Vagina (tissue), 2 donors: ENCODE measurements at places on chromosomes 1 and 21.

- DNase-seq, result no peak
Observed at GRCh38 chr1:53220962-53221286, 490 bp upstream of the CZIB start.

DNA sequence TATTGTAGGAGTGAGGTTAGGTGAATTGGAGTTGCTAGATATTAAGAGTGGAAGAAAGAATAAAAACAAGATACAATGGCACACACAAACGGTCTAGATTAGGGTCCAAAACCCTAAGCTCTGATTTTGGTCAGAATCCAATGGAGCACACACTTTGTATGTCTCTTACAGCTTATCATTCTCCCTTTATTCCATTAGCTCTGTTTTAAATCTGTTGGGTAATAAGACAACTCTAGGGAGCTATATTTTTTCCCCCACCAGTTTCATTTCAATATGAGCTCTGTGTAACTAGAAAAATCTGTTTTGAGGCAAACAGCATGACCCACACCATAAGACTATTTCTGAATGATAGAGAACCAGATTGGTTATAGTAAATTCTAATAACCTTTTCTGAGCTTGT is 465.6 kb downstream of the ADGRL2 start:
- DNase-seq, result no peak

- no peak for DNase-seq
Observed at GRCh38 chr1:44497422-44498170, 92.5 kb downstream of the RNF220 start.

DNA sequence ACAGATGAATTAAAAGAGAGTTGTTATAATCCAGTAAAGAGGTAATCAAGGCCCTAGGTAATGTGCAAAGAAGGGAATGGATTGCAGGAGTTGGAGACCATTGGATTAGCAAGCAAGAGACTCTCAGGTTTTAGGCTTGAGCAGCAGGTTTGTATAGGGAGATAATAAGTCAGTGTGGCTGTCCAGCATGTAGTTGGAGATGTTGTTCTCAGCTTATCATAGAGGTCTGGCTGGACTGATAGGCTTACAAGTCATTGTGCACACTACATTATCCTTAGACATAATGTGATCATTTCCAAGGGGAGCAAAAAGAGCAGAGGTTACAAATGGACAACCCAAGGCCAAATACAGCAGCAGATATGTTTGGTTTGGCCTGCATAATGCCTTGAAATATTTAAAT is 45.9 kb upstream of the SAMD13 start:
- DNase-seq, result no peak

GRCh38 chr1:182702826-182703524 is 18.6 kb upstream of the RGS8 start:
- DNase-seq, result no peak

GRCh38 chr21:45838634-45839033 is 142.9 kb upstream of the COL6A1 start:
- DNase-seq, result no peak

DNA sequence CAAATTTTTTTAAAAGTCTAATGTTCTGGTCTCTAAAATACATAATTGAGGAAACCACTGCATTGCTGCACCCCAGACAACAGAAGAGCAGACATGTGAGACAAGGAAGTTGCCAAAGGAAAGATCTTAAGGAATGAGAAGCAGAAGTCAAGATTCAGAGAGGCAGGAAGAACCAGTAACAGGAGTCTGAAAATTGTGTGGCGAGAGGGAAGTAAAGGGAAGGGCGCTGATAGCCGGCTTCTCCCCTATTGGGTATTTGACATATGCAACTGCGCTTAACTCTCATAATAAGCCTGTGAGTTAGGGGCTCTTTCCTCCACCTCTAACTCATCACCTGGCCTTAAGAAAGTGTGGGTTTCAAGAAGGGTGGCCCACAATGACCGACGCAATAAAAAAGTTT is 21.9 kb upstream of the KIF14 start:
- DNase-seq, result no peak

GRCh38 chr1:36372617-36373016 is 13.1 kb downstream of the STK40 start:
- no peak for DNase-seq

- DNase-seq, result no peak
Observed at GRCh38 chr1:10195570-10195969, 14.8 kb upstream of the KIF1B start.

DNA sequence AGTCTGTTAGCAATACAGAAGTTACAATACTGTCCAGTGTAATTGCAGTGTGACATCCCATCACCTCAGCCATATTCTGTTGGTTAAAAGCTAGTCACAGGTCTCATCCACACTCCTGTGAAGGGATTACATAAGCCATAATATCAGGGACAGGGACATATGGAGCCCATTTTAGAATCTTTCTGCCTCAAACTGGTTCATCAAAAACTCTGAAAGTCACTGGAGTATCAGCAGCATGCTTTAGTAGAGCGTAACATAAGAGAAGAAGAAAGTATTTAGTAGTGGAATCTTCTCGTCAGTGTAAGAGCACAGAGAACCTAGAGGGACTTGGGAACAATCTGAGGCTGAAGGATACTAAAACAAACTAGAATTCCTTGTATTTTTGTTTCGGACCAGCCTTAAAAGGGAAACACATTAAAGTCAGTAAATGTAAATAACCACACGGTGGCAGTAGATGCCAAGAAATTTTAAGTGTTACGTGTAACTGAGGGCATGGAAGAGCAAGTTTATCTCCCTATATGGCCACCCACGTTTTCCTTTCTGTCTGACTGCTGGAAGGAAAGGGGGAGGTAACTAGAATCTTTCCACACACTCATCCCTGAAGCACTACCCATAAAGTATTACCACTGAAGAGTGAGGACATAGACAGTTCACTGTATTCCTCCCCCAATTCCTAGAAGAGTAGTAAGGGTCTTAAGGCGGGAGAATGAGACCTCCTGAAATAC is 41.6 kb upstream of the AGL start:
- DNase-seq, result no peak

DNA sequence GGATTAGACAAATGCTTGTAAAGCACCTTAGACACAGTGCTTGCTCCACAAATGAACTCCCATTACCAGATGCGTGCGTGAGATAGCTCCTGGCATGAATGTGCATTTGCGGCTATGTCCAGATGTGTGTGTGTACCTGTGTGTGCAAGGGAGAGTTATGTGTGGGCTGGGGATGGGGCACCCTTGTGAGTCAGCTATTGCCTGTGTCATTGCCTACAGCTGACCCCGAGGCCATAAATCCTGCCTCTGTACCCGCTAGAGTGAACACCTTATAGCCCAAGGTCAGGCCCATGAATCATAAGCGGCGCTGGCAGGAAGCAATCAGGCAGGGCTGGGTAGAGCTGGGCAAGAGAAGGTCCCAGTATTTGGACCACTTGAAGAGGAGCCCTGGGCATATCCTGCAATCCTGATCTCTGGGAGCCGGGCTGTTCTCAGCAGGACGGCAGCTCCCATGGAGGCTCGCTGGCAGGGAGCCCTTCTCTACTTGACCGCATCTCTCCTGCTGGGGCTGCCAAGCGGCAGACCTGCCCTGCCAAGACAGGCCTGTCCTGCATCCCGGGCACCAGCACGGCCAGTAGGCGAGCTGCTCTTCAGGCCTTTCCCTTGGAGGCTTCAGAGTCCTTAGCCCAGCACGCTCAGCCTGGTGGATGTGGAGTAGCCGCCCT is 86.4 kb downstream of the TMEM53 start:
- no peak for DNase-seq

DNA sequence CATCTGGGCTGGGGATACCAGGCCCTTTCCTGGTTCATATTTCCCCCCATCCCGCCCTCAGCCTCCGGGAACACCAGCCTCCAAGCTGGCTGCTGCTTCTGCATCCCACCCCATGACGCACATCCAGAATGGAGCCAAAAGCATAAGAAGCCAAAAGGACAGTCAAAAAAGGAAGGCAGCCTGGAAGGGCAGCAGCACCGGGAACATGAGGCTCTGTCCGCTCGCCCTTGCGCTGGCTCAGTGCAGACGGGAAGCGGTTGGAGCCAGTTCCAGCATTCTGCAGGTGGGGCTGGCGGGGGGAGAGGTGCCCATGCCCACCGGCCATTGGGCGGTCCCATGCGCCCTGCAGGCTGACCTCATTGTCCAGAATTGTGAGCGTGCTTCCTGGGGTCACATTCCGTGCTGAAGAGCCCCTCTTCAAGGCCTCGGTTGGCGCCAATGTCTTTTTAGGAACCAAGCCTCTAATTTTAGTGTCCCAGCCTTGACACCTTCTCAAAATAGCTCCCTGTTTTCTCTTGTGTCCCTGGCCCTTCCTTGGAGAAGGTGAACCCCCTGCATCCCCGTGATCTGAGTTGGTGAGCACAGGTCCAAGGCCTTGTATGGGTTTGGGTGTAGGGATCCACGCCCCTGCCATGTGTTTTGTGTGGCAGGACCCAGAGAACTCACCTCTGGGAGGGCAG is 28.4 kb upstream of the NPPB start:
- DNase-seq, result no peak

DNA sequence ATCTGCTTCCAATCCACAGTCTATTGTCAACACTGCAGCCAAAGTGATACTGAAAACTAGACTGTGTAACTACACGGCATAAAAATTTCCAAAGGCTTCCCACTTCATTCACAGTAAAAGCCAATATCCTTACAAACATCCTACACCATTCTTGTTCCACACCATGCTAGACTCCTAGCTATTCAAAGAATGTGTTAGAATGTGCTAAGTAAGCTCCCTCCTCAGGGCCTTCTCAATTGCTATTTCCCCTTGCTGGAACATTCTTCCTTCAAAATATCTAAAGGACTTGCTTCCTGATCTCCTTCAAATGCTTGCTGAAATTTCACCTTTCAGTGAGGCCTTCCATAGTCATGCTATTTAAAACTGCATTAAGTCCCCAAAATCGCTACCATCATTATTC is 228.1 kb downstream of the AKT3 start:
- DNase-seq, result no peak

DNA sequence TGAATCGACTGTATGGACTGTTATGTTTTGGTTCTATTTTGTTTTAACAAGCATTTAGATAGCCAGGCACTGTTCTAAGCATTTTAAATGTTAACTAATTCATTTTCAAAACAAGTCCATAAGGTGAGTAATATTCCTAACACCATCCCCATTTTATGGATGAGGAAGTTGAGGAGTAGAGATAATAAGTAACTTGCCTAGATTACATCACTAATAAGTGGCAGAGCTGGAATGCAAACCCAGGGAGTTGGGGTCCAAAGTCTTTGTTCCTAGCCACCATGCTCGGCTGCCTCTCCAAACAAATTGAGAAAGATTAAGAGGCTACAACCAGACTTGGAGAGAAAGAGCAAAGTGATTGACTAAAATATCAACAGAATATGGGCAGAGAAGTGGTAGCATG is 12.6 kb upstream of the LEPR start:
- DNase-seq, result no peak

DNA sequence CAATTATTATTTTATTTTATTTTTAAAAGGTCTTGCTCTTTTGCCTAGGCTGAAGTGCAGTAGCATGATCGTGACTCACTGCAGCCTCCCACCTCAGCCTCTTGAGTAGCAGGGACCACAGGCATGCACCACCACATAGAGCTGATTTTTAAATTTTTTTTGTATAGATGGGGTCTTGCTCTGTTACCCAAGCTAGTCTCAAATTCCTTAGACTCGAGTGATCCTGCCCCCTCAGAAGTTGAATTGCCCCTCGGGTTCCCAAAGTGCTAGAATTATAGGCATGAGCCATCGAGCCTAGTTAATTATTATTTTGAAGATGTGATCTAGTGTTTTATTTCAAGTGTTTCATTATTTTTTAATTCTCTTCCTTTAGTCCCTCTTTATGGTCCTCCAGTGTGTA is 12.2 kb downstream of the MSH4 start:
- DNase-seq, result no peak

DNA sequence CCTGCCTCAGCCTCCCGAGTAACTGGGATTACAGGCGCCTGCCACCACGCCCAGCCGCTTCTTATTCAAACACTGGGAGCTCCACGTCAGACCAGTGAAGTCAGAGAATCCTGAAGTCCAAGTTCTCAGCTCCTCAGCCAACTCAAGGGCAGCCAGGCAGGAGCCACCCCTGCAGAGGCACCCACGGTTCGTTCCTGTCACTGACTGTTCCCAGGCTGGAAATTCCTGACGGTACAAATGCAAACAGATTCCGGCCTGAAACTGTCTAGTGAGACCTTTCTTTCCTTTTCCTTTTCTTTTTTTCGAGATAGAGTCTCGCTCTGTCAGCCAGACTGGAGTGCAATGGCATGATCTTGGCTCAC is 11.7 kb downstream of the SLC35E2B start:
- DNase-seq, result no peak

- no peak for DNase-seq
Observed at GRCh38 chr1:168280296-168280927, at the start of gene TBX19. Gene TBX19 (plus strand): TSS chr1:168280877. CDS start chr1:168281091, 214 bp downstream.

DNA sequence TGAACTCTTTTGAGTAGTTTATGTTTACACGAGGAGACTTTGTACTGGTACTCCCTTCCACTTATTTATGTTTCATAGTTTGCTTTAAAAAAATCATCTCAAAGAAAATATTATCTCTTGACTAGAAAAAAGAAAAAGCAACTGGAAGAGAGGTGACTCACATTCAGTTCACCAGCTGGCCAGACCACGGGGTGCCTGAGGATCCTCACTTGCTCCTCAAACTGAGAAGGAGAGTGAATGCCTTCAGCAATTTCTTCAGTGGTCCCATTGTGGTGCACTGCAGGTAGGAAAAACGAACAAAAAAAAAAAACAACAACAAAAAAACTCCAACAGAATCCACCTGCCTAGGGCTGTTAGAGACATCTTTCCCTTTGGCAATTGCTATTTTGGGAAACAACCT is 102.9 kb downstream of the PTPRC start:
- DNase-seq, result no peak

GRCh38 chr21:36917471-36918158 is 48.9 kb downstream of the HLCS start:
- DNase-seq, result no peak

DNA sequence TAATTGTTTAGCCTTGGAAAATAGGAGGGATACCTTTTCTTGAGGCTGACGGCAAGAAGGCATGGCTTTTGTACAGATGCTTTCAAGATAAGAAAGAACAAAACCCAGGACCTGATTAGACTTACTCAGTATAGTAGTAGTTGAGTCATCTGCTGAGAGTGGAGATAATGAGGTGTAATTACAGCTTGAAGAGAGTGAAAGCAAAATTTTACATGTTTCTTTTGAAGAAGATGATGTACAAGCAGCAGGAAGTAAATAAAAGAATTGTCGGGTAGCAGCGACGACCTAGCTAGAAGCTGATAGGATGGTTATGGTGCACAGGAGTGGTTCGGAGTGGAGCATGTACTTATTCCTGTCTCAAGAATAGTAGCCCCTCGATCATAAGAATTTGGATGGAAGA is 6.6 kb downstream of the ANGPTL1 start:
- DNase-seq, result no peak

- DNase-seq, result no peak
Observed at GRCh38 chr21:45406801-45407628, 2.0 kb downstream of the COL18A1 start.

DNA sequence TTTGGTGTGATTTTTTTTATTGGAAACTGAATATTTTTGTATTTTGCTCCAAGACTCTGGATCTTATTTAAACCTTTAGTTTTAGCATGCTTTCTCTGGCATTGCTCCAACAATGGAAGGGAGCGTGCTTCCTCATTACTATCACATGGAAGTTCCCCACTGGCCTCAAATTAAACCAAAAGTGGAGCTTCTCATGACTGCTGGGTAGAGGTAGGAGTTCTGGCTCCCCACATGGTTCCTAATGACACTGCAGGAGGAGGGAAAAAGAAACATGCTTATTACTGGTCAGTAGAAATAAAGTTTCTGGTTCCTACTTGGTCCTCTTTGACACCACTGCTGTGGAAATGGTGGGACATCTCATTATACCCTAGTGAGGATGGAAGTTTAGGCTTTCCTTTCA is 310.5 kb downstream of the PTGER3 start:
- no peak for DNase-seq

GRCh38 chr1:62735491-62736171 is 47.4 kb upstream of the DOCK7 start:
- no peak for DNase-seq

- DNase-seq, result no peak
Observed at GRCh38 chr1:203652724-203653461, 26.3 kb downstream of the ATP2B4 start.
